Activated T-helper 1 cell treated with anti-CD3 and anti-CD28 coated beads, Interleukin-2, amount 50 U/mL, for 16 hours (primary cell): ENCODE measurements at places on chromosomes 5 and 9.

DNA sequence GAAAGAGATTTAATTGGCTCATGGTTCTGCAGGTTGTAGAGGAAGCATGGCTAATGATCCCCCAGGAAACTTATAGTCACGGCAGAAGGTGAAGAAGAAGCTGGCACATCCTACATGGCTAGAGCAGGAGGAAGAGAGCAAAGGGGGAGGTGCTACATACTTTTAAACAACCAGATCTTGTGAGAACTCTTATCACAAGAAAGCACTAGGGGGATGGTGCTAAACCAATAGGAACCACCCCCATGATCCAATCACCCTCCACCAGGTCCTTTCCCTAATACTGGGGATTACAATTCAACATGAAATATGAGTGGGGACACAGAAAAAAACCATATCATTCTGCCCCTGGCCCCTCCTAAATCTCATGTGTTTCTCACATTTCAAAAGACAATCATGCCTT is 147.2 kb upstream of the EPB41L4A start:
- no peak for DNase-seq

DNA sequence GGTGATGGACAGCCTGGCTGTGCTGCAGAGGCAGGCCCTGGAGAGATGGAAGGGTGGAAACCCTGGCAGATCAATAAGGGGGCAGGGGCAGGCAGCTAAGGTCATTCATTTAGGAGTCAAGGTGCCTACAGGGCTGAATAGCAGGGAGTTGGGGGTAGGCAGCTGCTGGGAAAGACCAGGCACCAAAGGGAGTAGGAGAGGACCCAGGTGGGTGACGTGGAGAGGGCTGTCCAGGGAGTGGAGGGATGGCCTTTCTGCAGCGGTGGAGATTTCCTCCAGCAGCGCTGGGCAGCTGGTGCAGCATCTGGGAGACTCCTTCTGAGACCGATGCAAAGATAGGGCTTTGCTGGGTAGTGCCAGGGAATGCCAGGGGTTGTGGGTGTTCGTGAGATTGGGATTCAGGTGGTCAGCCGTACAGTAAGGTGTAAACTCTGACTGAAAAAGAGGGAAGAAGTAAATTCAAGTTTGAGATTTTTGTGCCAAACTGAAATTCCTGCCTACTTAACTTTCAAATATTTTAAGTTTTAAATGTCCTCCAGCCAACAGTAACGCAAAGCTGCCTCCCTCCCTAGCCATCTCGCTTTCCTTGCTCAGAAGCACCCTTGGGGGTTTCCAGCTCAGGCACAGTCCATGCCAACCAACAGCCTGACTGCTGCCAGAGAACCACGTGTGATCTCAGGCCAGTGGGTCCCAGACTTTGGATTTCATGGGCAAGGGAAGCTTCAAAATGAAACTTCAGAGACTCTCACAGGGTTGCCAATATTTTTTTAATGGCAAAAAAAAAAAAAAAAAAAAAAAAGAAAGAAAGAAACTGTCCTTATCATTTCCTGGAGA is 18.6 kb upstream of the ANGPTL2 start:
- DNase-seq: no peak

GRCh38 chr5:159640446-159640845 is 275.8 kb upstream of the ADRA1B start:
- no peak for DNase-seq

- no peak for DNase-seq
Measured at GRCh38 chr5:65858316-65858715, 68.1 kb upstream of the ERBIN start.
